ENCODE measurements at places on chromosomes 2 and 18. TPM values are rescaled to one million over a fixed set of nuclear protein-coding genes. Genes with fewer than 3 reads are reported as not detected.

The LYG1 gene
- 0.69 TPM for total RNA-seq

The C1GALT1C1L gene
- total RNA-seq: 1.2 TPM

The TBC1D8 gene
- total RNA-seq: 21.3 TPM

The TOGARAM2 gene
- 7.9 TPM for total RNA-seq

The FBXO15 gene
- 5.4 TPM for total RNA-seq

Data from spinal cord (tissue), 10 donors.